Activated T-cell treated with anti-CD3 and anti-CD28 coated beads for 4 hours (primary cell): ENCODE measurements at places on chromosomes 11 and 22.
A peak's percentile ranks its signal among the peaks of the same experiment; 100 is the strongest.

GRCh38 chr11:28140689-28141455 is 32.7 kb downstream of the METTL15 start:
- DNase-seq = no peak

DNA sequence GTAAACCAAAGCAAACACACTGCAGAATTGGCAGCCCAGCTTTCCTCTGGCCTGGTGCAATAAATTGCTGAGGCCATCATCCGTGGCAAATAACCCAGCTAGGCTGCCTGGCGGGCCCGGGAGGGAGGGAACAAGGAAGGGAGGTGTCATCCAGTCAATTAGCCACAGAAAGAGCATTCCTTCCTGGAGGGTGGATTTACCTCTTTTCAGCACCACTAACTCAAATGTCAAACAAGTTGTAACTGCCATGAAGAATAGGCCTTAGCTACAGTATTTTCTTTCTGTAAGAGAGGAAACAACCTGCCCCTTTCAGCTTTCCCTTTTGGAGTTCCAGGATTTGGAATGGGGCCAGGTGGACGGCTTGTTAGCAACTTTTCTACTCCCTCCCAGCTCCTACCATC is 163.8 kb upstream of the BDNF start:
- no peak for DNase-seq

GRCh38 chr11:102846292-102846691 is 2.9 kb upstream of the MMP3 start:
- no peak for DNase-seq

GRCh38 chr11:72776117-72776843 is 17.6 kb downstream of the STARD10 start:
- DNase-seq = no peak

- no peak for DNase-seq
These were observed 6.1 kb downstream of the DCUN1D5 start for GRCh38 chr11:103085758-103086365.

DNA sequence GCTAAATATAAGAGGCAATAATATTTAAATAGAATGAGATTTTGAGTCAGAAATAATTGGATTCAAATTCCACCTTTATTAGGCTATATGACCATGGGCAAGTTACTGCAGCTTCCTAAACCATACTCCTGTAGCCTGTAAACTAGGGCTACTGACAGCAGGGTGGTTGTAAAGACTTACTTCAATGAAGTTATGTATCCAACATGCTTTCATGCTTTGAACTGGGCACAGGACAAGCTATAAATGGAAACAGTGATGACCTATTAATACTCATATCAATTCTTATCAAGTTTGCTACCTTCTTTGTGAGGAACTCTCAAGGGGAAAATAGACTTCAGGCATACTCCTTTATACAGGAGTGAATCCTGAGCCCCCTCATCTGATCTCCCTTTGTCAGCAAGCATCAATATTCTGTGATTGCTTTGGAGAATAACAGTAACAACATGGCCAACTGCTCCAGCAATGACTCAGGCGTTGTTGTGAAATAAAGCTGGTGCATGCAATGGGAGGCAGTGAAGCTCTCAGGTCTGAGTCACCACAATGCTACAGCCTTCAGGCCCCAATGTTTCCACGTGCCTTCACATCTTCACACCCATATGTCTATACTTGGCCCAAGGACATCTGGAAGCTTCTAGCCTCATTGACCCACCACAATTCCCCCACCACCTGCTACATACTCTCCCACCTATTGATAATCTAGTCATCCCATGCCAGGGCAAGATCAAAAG is 102.5 kb downstream of the KCNA4 start:
- DNase-seq = no peak

GRCh38 chr11:5124891-5125620 is 13.1 kb downstream of the OR52A5 start:
- no peak for DNase-seq

- no peak for DNase-seq
These were observed 94.5 kb downstream of the ME3 start for GRCh38 chr11:86577644-86578636.

- no peak for DNase-seq
These were observed 44.3 kb upstream of the H19 start for GRCh38 chr11:2041963-2042362.

DNA sequence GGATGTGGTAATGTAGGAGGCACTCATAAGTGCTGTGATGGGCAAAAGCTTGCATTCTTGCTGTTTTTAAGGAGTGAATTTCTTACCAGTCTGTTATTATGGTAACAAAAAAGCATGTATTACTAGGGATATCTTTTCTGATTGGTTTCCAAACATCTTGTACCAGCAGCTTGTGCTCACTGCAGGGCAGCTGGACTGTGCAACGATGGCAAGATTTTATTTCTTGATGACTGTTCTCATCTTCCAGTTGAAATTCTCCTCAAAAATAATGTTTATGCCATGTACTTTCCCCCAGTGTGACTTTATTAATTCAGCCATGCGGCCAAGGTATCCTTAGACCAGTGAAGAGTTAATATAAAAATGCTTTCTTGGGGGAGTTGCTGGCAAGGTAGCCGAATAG is 35.4 kb downstream of the EMSY start:
- no peak for DNase-seq

DNA sequence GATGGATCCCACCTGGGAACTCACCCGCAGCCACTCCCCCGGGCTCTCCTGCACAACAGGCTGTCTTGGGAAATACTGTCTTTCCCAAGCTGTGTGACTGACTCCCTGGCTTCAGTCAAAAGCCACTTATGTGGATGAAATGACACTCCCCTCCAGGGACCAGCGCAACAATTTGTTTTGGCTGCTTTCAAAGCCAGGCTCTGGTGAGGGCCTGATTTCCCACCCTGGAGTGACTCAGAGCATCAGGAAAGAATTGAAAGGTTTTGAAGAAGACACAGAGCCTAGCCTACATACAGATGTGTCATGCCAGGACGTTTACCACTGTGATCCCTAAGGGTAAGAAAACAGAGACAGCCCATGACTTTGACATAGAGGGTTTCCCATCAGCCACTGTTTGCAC is 550.5 kb downstream of the MIAT start:
- DNase-seq = no peak

DNA sequence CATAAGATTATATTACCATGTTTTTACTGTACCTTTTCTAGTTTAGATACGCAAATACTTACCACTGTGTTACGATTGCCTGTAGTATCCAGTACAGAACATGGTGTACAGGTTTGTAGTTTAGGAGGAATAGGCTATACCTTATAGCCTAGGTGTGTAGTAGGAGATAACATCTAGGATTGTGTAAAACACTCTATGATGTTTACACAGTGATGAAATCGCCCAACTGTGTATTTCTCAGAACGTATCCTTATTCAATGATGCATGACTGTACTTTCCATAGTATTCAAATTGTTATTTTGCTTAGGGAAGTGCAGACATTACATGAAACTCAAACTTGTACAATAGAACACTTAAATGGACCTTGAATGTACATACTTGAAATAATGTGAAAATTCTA is 188.1 kb upstream of the PDGFD start:
- DNase-seq = no peak

- no peak for DNase-seq
These were observed 279.1 kb upstream of the PLET1 start for GRCh38 chr11:112539741-112540140.

- peak; percentile 72 for DNase-seq
These were observed 2.1 kb downstream of the CCND1 start for GRCh38 chr11:69642913-69643632.

GRCh38 chr11:65426839-65427690 is 4.5 kb downstream of the NEAT1 start:
- no peak for DNase-seq

DNA sequence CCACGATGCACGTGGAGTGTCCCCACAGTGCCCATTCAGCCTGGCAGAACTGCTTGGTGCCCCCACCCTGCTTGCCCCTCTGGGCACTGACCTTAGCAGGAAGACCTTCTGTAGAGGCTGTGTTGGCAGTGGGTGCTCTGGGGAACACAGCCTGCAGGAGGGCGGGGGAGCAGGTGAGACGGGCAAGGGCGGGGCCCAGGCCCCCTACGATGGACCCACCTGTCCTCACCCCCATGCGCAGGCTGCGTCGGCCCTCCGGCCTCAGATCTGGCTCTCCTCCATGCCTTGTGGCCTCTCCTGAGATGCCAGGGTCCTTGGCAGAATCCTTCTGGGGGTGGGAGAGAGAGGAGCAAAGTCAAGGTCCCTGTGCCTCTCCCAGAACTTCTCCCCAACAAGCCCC is 10.9 kb downstream of the CDC42BPG start:
- DNase-seq = no peak

DNA sequence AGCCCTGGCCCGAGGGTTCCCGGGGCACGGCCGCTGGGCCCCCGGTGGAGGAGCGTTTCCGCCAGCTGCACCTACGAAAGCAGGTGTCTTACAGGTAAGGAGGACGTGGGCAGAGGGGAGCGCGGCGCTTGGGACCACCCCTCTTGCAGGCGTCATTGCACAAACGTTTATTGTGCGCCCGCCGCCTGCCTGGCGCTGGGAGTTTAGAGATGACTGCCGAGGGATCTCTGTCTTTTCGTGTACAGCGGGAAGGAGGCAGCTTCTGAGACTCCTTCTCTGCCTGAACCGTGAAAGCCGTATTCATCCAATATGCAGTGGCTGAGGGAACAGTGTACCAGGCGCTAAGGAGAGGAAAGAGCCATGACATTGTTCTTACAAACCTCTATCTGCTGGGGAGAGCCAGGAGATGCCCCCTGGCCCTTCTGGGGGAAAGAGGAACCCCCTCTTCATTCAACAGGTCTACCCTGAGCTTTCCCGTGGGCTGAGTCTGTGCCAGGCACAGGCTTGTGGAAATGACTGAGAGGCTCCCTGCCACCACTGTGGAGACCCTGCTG is 13.8 kb upstream of the DGKZ start:
- no peak for DNase-seq
